ENCODE measurements at places on chromosomes 5 and 9.

- peak; percentile 36 for DNase-seq
These were observed 37.0 kb downstream of the ALG2 start for GRCh38 chr9:99184475-99185347.

DNA sequence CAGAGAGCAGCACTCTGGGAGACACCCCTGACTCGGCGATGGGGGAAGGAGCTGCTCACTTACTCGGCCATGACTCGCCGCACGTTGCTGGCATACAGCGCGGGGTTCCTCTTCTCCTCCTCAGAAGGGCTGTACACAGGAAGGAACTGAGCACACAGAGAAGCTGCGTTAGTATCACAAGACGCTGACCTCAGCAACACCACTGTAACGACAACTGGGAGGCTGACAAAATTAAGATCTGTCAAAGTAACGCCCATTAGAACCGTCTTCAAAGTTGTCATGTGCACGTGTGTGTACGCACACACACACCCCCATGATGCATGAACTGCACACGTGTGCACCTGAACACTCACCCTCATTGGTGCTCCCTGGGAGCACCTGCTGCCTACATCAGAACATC lies 32.1 kb upstream of the SLC6A3 start:
- DNase-seq, result no peak

DNA sequence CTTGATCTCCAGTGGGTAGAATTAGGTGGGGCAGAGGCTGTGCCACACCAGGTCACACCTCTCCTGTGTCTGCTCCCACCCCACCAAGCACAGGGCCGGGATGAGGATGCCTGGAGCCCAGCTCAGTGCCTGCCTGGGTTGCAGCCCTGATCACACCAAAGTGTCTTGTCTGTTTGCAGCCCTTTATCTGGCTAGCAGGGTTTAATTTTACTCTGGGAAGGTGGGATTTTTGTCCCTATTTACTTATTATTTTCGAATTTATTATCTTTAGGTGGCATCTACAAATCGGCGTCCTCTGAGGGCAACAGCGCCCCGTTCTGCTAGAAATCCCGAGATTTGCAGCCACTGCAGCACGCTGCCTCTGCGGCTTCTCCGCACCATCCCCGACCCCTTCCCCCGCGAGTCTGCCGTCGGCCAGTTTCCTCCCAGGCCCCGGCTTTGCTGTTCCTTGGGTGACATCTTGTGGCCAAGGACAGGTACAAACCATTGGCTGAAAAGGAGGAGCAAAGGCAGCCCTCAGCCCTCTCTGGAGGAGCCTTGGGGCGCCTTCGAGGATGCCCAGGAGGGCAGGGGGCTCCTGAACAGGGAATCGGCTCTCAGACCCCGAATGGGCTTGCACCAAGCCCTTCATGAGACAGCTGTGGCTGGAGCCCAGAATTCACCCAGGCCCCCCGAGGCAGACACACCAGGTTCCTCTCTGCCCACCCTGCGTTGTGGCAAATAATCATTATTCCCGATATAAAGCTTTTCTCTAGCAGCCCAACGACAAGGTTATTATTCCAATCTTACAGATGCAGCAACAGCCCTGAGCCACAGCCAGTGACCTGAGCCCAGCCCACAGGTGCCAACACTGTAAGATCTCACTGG lies 113.0 kb downstream of the GAPVD1 start:
- no peak for DNase-seq

- no peak for DNase-seq
These were observed 1.1 kb upstream of the SMC2 start for GRCh38 chr9:104092875-104093600.

DNA sequence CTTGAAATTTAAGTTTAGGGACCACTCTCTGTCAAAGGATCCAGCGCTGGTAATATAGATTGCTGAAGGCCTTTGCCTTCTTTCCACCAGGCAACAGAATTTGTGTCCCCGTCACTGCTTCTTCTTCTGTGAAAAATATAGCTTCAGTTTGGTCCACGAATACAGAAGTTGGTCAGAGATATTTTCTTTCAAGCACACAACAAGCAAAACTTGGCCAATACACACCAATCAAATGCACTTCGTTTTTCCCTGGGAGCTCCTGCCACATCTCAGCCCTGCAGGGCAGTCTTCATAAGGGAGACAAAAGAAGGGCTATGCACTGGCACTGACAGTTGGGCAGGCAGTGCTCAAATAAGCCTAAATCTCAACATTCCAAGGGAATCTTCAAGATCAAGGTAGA lies 22.9 kb downstream of the HAVCR2 start:
- DNase-seq, result no peak

- DNase-seq, result no peak
These were observed 14.4 kb downstream of the ELAVL2 start for GRCh38 chr9:23811633-23812032.

DNA sequence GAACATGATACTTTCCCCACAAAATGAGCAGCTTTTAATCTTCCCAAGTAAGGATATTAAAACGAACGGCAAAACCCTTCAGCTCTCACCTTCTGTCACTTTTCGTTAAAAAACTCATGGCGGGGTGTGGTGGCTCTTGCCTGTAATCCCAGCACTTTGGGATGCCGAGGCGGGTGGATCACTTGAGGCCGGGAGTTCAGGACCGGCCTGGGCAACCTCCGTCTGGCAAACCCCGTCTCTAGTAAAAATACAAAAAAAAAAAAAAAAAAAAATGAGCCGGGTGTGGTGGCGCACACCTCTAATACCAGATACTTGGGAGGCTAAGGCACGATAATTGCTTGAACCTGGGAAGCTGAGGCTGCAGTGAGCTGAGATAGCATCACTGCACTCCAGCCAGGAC lies 902 bp downstream of the TMED9 start:
- no peak for DNase-seq

DNA sequence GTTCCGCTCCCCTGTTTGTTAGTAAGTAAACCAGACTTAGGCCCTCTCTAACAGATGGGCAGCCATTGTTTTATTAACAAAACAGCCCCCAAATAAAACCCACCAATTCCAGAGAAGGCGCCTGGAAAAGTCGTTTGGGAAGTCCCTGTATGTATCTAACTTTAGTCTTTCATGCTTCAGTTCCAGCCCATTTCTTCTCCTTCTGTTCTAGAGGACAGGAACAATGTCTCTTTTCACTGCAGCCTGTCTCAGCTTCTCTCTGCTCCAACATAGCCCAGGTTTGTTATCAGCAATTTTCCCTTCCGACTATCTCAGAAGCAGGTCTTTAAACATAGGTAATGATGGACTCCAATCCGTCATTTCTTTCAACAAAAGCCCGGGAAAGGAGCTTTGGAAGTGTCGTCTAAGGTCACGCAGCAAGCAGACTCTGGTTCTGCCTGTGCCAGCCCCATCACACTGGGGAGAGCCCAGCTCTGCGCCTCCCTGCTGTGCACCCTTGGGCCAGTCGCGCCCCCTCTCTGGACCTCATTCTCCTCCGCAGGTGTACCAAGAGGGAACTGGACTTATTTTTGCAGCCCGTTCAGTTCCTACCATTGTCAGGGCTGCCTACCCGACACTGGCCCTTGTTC lies 9.6 kb upstream of the AKNA start:
- no peak for DNase-seq

DNA sequence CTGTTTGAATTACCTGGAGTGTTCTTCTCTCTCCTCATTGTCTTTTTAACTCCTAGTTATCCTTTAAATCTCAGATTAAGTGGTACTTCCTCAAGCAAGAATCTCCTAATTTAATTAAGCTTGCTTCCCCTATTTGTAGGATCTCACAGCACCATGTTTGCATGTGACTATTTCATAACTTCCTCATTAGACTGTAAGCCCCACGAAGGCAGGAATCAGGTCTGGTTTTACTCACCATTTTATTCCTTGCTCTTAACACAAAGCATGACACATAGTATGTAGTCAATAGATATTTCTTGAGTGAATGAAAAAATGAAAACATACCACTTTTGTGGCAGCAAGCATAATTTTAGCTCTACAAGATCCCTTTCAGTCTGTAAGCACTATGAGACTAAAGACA lies 1.3 kb upstream of the ERMP1 start:
- DNase-seq, result no peak

GRCh38 chr9:38125889-38126288 lies 56.9 kb upstream of the SHB start:
- no peak for DNase-seq

All from NCI-H1436 treated with DMSO at 0.1 percent for 48 hours (cell line).